Activated CD4-positive, alpha-beta T cell treated with anti-CD3 and anti-CD28 coated beads, Interleukin-2, amount 10 ng/mL, durations not matched to agents 7 days and 5 days (primary cell): ENCODE measurements at places on chromosomes 1 and 21.
A peak's percentile ranks its signal among the peaks of the same experiment; 100 is the strongest.

DNA sequence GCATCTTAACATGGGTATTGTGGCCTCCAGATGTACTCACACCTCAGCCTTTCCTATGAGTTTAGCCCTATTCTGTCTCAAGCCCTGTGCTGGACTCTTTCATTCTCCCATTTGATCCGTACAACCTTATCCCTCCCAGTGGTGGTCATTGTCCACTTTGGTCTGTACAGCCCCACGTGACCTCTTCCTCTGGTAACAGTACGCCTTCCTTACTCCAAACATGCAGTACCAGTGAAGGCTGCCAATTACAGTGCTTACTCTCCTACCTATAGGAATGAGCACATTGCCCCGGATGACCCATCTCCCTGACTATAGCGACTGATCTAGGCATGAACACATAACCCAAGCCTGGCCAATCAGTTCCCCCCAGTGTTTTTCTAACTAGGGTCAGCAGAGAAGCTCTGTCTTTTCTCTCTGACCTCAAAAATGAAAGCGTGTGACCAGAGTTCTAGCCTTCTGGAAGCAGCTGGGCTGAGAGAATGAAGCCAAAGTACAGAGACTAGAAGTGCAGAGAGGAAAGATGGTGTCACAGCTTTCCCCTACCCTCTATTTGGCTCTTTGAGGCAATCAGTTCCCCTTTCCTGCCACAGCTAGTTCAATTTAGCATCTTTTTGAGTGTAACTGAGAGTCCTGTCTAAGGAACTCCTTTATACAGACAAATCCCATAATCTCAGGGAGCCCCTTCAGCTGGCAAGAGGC is 9.9 kb upstream of the QSOX1 start:
- no peak for DNase-seq

GRCh38 chr21:15755125-15755524 is 25.3 kb downstream of the USP25 start:
- DNase-seq: no peak

GRCh38 chr1:98457248-98457647 is 204.3 kb upstream of the SNX7 start:
- DNase-seq: no peak

DNA sequence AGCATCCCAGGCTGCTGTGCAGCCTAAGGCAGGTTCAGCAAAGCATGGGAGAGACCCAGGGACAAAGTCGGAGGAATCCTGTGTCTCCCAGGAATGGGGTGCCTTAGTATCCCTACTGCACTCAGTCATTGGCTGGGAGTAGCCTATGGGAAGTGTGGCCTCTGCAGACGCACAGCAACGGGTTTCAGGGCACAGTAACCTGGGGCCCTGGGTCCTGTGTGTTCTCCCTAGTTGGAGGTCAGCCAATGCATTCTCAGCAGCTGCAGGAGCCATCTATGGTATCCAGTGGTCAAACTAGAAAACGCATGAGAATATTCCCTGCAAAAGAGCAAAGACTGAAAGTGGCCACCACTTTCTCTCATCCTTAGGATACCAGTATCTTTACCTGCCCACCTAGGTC is 13.7 kb upstream of the C1orf21 start:
- DNase-seq: no peak

GRCh38 chr1:178037510-178038253 is 56.2 kb upstream of the RASAL2 start:
- DNase-seq: no peak

- DNase-seq: no peak
These were observed 75.7 kb downstream of the BCAR3 start for GRCh38 chr1:93605812-93606512.

DNA sequence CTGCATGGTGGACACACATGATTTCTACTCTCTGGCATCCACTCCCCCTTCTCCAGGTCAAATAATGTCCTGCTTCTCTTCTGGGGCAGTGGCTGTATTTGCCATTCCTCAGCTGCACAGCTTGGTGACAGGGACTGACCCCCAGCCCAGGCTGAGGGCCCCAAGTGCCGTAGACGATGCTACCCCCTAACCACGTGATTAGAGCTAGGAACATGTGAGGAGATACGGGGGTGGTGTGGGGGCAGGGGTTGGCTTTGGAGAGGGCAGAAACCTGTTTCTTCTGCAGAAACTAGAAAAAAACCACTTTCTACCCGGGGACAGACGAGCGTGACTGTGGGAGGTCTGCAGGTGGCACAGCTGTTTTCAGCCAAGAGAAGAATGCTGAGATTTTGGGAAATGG is 192.4 kb downstream of the SIPA1L2 start:
- no peak for DNase-seq

DNA sequence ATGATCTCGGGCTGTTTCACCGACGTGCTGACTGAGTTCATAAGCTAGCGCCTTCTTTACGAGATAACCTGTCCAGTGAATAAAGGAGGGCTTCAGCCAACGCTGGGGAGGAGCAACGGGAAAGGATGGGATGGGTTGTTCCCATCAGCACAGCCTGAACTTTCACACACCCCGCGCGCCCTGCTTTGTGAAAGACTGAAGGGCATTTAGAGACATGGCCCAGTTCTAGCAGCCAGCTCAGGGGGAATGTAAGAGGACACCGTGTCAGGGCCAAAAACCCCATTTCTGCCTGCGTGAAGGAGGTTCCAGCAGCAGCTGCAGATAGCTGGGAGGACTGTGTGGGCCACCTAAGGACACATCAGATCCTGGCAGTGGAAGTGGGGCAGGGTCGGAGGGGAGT is 255.1 kb upstream of the RAB4A start:
- DNase-seq: no peak

DNA sequence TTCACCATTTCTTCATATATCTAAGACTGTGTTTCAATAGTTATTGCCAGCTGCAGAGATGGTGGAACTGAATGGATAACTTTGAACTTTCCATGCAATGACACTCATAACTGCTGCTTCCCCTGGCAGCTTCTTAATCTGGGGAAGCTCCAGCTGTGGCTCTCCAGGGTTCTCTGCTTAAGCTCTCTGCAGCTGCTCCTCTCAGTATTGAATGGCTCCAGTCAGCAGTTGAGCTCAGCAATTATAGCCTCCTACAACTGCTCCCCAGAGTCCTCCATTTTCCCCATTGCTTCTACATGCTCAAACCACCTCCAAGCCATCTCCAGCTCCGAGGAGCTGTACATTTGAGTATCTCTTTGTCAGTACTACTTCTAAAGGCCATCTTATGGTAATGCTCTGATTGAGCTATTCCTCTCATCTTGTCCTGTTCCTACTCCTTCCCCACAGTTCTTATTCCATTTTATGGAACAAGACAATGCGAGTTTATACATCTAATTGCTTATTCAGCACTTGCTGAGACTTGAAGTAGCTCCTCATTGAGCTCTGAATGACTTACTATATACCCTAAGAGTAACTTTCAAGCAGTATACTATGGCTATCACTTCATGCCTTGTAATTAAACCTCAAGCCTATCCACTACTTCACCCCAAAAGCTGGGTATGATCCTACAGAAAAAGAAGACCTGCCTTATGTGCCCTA is 362.4 kb downstream of the NEGR1 start:
- DNase-seq: no peak

DNA sequence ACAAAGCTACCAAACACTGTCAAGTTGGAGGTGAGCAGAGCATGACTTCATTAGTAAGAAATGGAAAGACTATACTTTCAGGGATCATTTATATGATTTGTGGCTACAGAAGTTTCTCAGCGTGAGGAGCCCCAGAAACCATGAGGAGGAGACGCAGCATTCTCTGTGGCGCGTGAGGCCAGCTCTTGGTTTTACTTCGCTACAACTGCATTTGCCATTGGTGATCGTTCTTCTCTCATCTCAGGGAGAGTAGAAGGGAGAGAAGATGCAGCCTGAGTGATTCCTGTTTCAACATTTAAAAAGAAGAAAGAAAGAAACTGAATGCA is 94.5 kb upstream of the ATP1A1 start:
- DNase-seq: no peak

- DNase-seq: no peak
These were observed 56.4 kb downstream of the CHIA start for GRCh38 chr1:111347026-111347425.

- DNase-seq: no peak
These were observed 1.7 kb upstream of the DYNLT5 start for GRCh38 chr1:66750577-66750976.

DNA sequence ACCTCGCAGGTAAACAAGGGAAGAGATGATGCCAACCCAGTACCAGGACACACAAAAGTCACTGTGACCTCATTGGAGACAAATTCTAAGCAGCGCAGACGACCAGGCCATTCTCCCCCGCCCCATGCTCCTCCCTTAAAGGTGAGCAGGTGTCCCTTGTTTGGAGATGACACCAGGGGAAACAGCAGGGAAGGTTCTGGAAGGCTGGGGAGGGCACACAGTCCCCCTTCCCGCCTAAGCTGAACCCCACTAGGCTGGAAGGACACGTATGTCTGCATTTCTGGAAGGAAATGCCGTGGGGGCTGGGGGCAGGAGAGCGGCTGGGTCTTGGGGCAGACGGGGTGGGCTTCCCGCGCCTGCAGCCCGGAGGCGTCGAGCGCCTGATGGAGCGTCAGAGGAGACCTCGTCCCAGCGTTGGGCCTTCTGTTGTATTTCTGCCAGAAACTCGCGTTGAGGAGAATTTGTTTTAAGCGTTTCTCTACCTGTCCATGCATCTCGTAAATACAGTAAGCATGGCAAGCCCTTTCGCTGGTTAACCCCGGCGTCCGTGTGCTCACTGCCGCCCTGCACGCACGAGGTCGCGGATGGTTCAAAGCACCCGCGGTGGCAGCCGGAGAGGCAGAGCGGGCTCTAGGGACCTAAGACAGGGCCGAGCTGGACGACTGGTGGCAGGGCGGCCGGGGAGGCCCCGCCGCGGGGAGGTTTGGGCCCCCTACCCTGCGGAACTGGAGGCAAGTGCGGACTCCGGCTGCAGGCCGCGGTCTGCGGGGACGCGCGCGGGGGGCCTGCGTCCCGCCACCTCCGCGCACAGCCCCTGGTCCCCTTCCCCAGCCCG is 1.2 kb upstream of the LHX4 start:
- no peak for DNase-seq

GRCh38 chr1:234324821-234325220 is 48.4 kb upstream of the COA6 start:
- no peak for DNase-seq

DNA sequence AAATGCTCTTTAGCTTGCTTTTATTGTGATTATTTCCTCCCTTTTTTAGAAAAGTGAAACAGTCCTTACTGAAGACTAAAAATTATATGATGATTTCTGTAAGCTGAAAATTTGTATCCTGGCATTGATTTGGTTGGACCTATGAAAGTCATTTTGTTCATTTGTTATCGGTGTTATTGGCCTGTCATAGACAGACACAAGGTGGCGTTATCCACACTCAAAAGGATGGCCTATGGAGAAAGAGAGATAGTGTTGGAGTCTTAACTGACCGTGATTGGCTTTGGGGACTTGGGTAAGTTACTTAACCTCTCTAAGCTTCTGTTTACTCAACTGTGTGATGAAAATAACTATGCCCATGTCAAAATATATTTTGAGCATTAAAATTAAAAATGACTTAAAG is 203.6 kb upstream of the CHODL start:
- DNase-seq: peak; percentile 7

GRCh38 chr1:209156991-209157390 is 426.5 kb upstream of the CAMK1G start:
- DNase-seq: no peak

GRCh38 chr1:174786760-174787159 is 213.0 kb upstream of the CACYBP start:
- DNase-seq: no peak

DNA sequence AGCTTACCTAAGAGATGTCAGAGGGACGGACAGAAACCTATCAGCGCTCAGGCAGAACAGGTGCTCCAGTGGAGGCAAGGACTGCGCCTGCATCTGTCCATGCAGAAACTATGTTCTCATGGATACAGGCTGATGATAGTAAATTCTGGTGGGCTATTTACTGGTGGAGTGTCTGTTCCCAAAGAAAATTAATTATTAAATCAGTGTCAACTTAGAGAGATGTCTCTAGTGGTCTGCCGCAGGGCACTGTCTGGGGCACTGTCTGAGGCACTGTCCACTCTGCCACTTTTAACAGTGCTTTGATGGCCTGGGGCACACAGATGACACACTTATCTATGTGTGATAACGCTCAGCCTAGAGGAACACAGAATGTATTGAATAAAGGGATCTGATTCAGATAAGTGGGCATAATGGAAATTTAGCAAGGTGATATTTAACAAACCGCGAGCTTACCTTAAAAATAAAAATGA is 148.1 kb downstream of the RGS7 start:
- DNase-seq: no peak

DNA sequence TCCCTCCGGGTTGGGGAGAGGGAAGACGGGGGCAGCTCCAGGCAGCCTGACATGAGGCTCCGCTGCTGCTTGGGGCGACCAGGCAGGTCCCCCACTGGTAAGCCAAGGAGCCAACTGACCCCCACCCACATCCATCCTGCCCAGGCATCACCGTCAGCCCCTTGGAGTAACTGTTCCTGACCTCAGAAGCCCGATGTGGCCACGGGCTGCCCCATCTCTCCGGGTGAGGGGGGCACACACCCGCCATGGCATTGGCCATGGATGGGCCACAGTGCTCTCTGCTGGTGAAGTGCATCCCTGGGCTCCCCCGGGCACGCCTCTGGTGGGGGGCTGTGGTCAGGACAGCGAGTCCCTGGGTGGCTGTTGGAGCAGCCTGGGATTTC is 100.0 kb downstream of the CRYAA start:
- no peak for DNase-seq

DNA sequence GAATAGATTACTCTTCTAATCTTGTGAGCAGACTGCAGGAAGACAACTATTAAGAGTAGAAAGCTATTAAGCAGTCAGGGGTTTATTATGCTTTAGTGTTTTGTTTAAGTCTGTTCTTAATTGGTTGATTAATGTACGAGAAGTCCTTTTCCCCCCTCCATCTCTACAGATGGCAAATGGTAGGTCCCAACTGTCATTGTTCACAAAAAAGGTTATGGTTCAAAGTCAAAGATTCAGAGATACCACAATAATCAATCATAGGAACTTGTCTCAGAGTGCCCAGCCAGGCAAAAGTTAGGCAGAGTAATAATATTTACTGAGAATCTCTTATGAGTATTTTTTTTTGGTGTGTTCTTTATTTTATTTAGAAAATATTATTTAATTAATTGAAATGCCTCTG is 26.8 kb downstream of the NFIA start:
- DNase-seq: no peak

- no peak for DNase-seq
These were observed 29.9 kb upstream of the CAMSAP2 start for GRCh38 chr1:200708769-200709168.

- DNase-seq: no peak
These were observed 11.0 kb downstream of the KRTAP10-1 start for GRCh38 chr21:44529011-44529421.

DNA sequence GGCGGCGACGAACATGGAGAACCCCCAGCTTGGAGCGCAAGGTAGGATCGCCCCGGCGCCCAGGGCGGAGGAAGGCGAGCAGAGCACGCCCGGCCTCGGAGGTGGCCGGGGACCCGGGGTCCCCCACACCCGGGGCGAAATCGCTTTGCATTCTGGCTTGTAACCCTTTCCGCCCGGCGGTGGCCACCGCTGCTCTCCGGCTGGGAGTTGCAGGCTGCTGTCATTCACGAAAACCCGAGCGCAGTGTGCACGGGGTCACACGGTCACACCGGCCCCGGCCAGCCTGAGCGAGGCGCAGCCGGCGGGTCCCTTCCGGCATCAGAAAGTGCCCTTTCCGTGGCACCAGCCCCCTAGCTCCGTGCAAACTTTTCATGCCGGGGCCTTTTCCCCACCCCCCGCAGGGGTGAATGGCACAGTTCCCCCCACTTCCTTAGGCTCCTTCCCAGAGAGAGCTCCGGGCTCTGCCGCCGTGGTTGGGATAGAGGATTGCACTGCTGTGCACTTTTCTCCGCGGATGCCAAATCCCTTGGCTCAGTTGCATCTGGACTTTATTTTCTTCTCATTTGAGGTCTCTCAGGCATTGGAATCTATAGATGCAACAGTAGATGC is 802 bp downstream of the KAZN start:
- DNase-seq: no peak
